ENCODE measurements at places on chromosomes 1 and 21.
A peak's percentile ranks its signal among the peaks of the same experiment; 100 is the strongest.

DNA sequence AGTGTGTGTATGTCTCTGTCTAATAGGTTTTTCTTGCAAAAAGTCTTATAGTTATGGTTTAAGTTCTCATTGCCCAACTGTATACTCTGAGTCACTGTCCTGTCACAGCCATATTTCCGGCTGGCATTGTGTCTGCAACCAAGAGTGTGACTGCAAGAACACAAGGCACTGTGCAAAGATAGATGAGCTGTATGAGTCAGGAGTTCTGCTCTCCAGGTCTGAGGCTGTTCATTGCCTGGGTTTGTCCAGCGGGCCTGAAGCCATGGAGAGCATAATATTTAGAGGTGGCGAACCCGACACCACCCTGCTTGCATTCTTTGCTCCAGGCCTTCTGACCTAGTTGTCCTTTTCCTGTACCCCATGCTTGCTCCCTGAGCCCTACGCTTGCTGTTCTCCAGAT is 50.9 kb upstream of the CNIH3 start:
- no peak for DNase-seq

DNA sequence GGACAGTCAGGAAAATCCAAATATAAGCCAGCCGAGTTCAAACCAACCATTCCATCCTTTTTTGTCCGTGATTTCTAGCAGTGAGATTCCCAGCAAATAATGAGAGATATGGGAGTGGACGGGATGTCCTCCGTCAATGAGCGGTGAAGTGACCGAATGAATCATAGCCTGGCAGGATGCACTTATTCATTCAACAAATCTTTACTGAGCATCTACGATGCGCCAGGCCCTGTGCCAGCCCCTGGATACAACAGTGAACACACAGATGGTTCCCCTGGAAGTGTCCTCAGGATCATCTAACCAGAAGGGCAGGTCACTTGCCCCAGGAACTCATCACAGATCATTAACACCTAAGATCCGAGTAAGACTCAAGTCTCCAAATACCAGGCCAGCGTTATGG is 8.2 kb upstream of the PLEKHA6 start:
- DNase-seq = no peak

- DNase-seq = no peak
Observed at GRCh38 chr1:156346636-156347035, 8.3 kb downstream of the TSACC start.

- peak; percentile 11 for DNase-seq
Observed at GRCh38 chr1:184973272-184974055, 844 bp downstream of the NIBAN1 start.

GRCh38 chr1:230825761-230826160 is 42.6 kb downstream of the C1orf198 start:
- DNase-seq = no peak

- DNase-seq = no peak
Observed at GRCh38 chr1:18013216-18013615, 94.4 kb upstream of the IGSF21 start.

- no peak for DNase-seq
Observed at GRCh38 chr1:30286988-30287839, 436.2 kb downstream of the MATN1 start.

DNA sequence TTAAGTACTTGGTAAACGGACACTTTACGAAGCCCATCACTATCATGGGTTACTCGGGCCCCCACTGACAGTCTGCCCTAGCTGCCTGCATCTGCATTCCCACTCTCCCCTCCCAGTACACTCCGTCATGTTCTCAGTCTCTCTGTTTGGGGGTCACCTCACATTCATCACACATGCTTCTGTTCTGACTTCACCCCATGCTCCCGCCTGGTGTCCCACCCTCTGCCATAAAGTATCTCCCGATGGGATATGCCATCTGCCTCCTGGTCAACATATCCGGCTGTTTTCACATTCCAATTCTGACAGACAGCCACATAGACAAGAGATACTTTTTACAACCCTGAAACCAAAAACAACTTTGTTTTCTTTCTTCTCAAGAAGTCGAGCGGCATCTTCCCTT is 1.0 kb downstream of the OLFML2B start:
- no peak for DNase-seq

- no peak for DNase-seq
Observed at GRCh38 chr1:14672005-14672404, 73.5 kb downstream of the KAZN start.

- DNase-seq = no peak
Observed at GRCh38 chr1:183885142-183885735, 80.3 kb downstream of the RGL1 start.

DNA sequence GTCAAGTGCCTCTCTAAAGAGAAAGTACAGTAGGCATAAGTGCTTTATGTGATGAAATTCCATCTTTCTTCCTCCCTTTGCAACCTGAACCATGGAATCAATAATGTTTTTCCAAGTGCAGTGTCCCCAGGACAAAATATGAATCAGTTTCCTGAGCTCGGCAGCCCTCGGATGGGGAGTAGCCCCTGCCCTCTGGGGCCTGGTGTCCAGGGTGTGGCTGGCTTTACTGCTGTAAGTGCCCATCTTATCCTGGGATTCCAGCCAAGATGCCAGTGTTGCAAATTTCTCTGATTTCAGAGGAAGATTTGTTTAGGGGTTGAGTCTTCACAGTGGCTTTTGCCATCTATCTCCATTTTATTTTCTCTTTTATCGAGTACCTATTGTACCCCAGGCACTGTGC is 40.5 kb upstream of the SRP9 start:
- DNase-seq = no peak

- no peak for DNase-seq
Observed at GRCh38 chr1:234262007-234262753, 111.1 kb upstream of the COA6 start.

- DNase-seq = no peak
Observed at GRCh38 chr21:14864211-14865021, 200.4 kb downstream of the NRIP1 start.

GRCh38 chr1:25168193-25169071 is 63.9 kb downstream of the SYF2 start:
- DNase-seq = no peak

DNA sequence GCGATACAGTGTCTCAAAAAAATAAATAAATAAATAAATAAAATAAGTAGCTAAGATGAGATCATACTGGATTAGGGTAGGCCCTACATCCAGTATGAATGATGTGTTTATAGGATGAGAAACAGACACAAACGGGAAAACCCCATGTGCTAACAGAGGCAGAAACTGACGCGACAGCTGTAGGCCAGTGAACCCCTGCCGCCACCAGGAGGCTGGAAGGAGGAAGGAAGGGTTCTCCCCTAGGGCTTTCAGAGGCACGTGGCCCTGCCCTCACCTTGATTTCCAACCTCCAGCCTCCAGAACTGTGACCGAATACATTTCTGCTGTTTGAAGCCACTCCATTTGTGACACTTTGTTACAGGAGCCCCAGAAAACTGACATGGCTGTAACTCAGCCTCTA is 38.5 kb downstream of the CHD5 start:
- no peak for DNase-seq

DNA sequence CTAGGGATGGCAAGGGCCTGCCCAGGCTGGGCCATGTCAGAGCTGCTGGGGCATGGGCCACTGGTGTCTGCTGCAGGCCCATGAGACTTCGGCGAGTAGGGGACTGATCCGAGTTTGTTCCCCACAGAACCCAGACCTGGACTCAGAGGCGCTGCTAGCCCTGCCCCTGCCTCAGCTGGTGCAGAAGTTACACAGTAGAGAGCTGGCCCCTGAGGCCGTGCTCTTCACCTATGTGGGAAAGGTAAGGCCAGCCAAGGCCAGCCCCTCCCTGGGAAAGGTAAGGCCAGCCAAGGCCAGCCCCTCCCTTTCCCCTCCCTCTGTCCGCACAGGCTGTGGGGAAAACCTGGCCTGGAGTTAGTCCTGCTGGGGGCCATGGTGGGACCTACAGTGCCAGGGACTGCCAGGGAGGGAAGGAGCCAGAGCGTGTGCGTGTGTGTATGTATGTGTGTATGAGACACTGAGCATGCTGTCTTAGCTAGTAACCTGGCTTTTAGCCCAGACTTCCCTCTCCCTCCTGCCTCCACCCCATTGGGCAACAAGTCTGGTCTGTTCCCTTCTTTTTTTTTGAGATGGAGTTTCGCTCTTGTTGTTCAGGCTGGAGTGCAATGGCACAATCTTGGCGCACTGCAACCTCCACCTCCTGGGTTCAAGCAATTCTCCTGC is 8.0 kb downstream of the FAAH start:
- DNase-seq = no peak

GRCh38 chr1:108643492-108644335 is 17.2 kb downstream of the HENMT1 start:
- DNase-seq = peak; percentile 27

- DNase-seq = no peak
Observed at GRCh38 chr1:90622666-90623065, 94.4 kb downstream of the BARHL2 start.

DNA sequence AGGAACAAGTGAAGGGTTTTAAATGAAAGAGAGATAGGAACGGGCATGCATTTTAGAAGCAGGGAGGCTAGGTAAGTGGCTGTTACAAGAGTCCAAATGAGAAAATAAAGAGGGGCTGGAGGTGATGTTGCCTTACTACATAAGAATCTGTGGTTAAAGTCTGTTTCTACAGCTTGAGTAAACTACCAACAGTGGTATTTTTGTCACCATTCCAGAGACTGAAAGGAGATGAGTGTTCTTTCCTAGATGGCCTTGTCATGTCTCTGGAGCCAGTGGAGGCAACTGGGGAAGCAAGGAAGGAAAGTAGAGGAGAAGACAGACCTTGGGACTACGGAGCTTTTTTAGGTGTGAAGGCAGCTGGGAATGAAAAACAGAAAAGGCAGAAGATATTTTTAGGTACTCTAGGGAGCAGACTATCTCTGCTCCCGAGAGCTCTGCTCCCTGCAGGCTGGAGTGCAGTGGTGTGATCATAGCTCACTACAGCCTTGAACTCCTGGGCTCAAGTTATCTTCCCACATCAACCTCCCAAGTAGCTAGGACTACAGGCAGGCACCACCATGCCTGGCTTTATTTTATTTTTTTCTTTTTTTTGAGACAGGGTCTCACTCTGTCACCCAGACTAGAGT is 12.2 kb downstream of the HDAC1 start:
- no peak for DNase-seq

DNA sequence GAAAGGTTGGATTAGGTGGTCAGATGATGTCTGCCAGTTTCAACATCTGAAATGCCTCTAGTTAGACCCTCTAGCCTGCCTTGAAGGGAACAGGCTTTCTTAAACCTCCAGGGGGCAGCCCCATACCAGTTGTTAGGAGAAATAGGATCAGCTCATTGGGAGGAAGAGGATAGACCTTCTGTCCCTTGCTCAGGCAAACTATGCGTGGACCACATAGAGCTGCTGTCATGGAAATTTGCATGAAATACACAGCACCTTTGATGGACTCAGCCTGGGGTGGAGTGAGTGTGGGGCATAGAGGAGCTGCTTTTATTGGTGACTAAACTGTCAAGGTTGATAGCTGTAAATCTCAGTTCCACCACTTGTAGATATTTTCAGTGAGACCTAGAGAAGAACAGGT is 38.4 kb upstream of the SPAG17 start:
- no peak for DNase-seq

DNA sequence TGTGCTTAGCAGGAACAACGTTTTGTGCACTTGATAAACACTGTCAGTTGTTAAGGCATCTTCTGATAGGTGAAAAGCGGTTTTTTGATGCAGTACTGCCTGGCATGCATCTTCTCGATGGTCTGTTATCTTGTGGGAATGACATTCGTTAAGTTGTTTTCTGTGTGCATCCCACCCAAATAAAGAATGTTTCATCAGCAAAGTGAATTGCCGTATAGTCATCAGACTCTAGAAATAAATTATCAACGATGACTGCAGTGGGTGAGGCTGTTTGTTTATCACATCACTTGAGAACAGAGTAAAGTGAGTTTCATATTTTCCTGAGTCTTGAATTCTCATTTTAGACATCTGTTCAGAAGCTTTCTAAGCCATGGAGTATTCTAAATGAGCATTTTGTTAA is 34.1 kb downstream of the NFIA start:
- no peak for DNase-seq

DNA sequence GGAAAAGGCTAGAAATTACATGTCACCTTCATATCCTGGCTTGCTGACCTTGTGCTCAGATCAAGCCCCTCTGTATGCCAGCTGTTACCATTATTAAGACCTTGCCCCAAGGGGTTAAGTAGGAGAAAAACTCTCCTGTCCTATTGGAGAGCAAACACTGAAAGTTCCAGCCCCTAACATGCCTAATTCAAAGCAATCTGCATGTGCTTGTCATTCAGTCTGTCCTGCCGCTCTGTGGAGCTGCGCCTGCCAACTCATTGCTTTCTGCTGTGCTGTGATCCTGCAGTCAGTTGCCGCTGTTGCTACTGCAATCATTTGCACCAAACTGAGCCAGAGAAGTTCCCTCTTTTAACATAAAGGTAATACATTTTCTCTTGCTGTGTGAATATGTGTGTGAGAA is 113.4 kb downstream of the DISP1 start:
- no peak for DNase-seq

DNA sequence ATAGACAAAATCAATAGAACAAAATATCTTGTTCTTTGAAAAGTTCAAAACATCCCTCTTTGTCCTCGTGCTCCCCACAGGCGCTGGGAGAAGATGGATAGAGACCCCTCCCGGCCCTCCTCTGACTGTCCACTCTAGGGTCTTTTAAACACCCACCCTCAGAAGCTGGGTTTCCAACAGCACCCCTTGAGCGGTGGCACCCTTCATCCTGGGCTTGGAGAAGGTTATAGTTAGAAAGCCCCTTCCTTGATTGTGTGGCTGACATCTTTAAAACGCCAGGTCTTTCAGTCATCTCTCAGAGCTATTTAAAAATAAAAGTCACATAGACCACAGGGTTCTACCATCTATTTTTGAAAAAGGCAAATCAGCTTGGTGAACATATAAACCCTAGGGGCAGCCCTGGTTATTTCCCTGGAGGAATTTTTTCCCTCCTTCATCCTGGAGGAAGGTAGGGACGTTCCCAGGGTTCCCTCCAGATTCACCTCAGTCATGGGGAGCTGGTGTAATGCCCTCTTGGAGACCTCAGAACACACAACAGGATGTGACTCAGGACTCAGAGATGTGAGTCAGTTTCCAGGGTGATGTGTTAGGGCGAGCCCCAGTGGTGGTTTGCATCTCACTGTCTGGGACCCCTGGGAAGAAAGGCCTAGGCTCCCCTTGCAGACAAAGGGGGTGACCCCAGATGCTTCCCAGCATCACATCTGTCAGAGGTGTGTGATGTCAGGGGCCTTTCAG is 138.5 kb downstream of the CLIC6 start:
- DNase-seq = peak; percentile 35

DNA sequence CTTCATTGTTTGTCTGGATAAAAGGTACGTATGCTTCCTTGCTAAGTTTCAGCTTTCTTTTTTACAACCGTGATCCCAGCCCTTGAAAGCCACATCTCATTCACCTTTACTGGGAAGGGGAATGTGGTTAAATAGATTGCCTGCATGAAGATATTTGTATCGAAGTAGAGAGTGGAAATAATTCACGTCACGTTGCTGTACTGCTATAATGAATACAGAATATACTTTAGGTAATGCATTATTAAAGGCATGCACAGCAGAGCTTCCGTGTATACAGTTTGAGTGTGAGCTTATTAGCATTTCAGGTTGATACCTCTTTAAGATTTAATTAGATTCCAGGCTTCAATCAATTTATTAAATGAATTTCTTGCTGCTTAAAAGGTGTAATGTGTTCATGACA is 153.8 kb downstream of the HHAT start:
- no peak for DNase-seq

- DNase-seq = no peak
Observed at GRCh38 chr21:46474382-46474781, 15.7 kb downstream of the DIP2A start.
